HuH-7.5 (cell line): ENCODE measurements at places on chromosomes 11 and 22.

DNA sequence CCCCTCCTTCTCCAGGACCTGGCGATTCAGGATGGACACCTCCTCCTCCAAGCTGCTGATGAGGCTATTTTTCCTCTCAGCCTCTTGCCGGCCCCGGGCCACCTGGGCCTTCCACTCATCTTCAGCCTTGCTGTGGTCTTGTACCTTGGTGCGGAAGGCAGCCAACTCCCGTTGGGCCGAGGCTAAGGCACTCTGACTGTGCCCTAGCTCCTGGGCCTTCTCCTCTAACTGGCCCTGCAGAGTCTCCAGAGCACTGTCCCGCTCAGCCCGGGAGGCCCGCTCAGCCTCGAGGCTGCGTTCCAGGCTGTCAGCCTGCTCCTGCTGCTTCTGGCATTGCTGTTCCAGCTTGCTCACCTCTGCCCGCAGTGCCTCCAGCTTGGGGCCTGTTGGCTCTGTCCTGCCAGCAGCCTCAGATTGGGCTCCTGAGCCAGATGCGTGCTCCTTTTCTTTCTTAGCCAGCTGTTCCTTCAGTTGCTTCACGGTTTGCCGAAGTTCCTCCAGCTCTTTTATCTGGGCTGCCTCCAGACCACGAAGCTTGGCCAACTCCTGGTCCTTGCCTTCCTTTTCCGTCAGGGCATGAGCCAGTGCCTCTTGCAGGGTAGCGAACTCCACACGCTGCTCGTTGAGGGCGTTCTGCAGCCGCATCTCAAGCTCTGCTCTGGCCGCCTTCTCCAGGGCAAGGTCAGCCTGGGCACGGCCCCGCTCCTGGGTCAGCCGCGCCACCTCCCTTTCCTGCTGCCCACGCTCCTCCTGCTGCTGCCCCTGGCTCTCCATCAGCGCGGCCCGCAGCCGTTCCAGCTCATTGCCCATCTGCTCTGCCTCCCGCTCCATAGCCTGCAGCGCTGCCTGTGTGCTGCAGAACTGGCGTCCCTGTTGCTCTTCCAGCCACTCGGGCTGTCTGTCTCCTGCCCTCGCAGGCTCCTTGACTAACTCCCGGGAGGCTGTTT is 15.3 kb downstream of the IL18BP start:
- DNase-seq, result no peak

GRCh38 chr11:38867338-38867737 is 2269.3 kb upstream of the RAG2 start:
- no peak for DNase-seq

DNA sequence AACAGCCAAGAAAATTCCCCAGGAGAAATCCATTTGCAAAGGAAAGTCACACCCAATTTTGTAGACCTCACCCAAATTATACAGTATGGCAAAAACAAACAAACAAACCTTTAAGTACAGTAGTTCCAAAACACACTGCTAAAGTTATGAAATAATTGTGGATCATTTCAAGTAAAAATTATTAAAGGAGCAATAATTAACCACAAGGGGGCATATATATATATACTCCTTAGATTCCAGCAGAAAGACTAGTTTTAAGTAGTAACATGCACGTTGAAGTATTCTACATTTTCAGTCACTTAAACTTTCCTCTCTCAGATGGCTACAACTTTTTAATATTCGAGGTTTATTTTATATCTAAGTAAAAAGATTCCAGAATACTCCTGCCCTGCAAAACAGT is 26.8 kb downstream of the RNF141 start:
- no peak for DNase-seq

- DNase-seq, result no peak
Observed at GRCh38 chr11:125375146-125375545, 120.9 kb downstream of the FEZ1 start.

GRCh38 chr11:96086111-96086510 is 162.2 kb upstream of the MTMR2 start:
- DNase-seq, result no peak
